Dorsolateral prefrontal cortex (tissue), 122 donors: ENCODE measurements at places on chromosomes 12 and 14.

- DNase-seq = no peak
Measured at GRCh38 chr12:50132505-50133135, 20.6 kb downstream of the COX14 start.

GRCh38 chr14:51871846-51872245 is 11.4 kb downstream of the GNG2 start:
- no peak for DNase-seq

GRCh38 chr12:54587315-54587873 is 1.1 kb downstream of the PPP1R1A start:
- no peak for DNase-seq

- DNase-seq = no peak
Measured at GRCh38 chr14:103718572-103718971, 3.0 kb downstream of the ZFYVE21 start.

- no peak for DNase-seq
Measured at GRCh38 chr12:11829764-11830194, 180.3 kb downstream of the ETV6 start.

GRCh38 chr14:37078131-37078530 is 94.3 kb downstream of the SLC25A21 start:
- no peak for DNase-seq

GRCh38 chr12:123948401-123948795 is 24.2 kb downstream of the CCDC92 start:
- DNase-seq = no peak

GRCh38 chr12:124727264-124727800 is 136.3 kb downstream of the SCARB1 start:
- peak; percentile 70 for DNase-seq

DNA sequence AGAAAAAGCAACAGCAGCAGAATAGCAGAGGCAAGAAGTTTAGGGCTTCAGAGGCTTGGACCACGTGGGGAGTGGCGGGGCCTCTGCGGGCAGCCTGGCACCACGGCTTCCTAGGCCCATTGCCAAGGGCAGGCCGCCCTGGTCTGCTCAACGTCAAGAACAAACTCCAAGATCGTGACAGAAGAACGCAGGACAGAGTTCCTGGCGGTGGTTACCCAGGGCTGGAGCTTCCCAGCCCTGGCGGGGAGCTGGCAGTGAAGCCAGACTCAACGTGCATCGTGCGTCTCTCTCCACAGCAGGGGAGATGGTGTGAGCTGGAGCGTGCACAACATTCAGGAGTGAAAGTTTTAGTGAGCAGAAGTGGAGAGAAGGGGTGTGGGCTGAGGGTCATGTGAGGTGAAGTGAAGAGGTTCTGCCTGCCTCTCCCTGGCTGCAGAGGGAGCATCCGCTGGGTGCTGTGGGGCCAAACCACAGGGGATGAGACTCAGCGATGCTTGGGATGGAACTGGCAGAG is 13.9 kb upstream of the CACNA2D4 start:
- no peak for DNase-seq

GRCh38 chr12:1065629-1066028 is 74.6 kb downstream of the ERC1 start:
- no peak for DNase-seq

- no peak for DNase-seq
Measured at GRCh38 chr14:58395562-58395811, 243 bp upstream of the TOMM20L start.

- DNase-seq = no peak
Measured at GRCh38 chr12:68367903-68368302, 35.7 kb upstream of the MDM1 start.

DNA sequence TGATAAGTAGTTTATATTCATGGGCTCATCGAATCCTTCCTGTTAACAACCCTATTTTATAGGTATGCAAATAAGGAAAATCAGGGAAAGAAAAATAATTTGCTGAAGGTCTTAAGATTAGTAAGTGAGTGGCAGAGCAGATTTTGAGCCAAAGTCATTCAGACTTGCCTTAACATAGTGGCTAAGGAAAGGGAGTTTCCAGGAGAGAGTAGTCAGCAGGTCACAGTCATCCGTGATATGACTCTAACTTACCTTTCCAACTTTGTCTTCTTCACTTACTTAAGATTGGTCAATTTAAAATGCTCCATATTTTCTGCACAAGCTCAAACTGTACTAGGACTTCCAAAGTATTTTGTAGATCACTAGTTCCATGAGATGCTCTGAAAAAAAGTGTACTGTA is 46.6 kb downstream of the AKAP6 start:
- no peak for DNase-seq

GRCh38 chr12:89918172-89918846 is 209.7 kb upstream of the ATP2B1 start:
- no peak for DNase-seq

- peak; percentile 14 for DNase-seq
Measured at GRCh38 chr12:53659011-53659551, 16.8 kb downstream of the ATP5MC2 start.

DNA sequence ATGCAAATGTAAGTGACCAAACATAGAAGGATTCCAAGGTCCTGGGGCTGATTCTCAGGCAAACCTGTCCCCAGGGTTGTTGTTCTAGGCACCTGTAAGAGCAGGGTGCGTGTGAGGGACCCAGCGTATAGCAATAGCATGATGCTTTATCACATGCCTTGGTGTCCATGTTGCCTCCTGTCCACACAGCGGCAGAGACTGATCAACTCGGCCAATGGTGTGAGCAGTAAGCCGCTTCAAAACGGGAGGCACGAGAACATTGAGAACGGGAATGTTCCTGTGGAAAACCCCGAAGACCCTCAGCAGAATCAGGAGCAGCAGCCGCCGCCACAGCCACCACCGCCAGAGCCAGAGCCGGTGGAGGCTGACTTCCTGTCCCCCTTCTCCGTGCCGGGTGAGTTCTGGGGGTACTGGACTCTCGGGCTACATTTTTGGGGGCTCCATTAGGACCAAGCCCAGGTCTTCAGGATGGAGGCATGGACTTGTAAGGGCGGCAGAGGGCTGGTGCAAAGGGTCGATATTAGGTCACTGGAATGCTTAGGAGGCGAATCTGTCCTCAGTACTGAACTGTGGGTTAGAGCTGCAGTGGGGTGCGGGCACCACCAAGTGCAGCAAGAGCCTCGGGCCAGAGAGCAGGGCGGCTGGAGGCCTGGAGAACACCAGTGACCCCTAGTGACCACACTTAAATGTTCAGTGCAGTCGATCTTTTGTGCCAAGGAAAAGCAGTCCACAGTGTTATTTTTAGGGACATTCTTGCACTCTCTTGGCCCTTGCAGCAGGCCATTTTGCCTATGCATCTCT is 57.2 kb upstream of the RIN3 start:
- DNase-seq = no peak

GRCh38 chr12:25332143-25332542 is 81.4 kb upstream of the KRAS start:
- no peak for DNase-seq

GRCh38 chr12:61291647-61292046 is 968.6 kb upstream of the USP15 start:
- no peak for DNase-seq

DNA sequence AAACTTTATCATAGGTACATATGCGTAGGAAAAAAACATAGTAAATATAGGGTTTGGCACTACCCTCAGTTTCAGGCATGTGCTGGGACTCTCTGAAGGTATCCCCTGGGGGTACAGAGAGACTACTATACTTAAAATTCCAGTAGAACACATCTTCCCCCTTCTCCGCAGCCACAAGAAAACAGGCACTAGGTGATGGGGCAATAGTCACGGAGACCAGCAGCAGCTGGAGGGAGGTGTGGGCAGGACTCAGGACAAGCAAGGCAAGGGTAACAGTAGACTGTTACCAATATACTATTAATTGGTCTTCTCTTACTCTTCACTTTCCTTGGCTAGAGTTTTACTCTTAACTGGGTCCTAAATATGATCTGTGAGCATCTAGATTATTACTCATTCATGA is 4.6 kb upstream of the PAPOLA start:
- no peak for DNase-seq

DNA sequence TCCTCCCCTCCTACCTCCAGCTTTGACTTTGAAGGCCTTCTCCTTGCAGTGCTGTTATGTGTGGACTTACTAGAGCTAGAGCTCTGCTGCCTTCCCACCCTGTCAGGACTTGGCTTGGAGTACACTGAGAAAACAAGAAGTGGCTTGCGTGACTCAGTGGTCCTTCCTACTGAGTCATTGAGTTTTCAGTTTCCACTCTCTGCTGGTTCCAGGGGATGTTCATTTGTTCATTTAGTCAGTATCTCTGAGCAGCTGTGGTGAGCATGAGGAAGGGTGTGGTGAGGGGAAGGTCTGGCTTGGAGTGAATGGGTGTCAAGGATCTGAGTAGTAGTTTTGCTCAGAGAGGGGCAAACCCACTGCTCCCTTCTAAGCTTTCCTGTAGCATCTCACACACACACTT is 17.2 kb upstream of the ELK3 start:
- no peak for DNase-seq

DNA sequence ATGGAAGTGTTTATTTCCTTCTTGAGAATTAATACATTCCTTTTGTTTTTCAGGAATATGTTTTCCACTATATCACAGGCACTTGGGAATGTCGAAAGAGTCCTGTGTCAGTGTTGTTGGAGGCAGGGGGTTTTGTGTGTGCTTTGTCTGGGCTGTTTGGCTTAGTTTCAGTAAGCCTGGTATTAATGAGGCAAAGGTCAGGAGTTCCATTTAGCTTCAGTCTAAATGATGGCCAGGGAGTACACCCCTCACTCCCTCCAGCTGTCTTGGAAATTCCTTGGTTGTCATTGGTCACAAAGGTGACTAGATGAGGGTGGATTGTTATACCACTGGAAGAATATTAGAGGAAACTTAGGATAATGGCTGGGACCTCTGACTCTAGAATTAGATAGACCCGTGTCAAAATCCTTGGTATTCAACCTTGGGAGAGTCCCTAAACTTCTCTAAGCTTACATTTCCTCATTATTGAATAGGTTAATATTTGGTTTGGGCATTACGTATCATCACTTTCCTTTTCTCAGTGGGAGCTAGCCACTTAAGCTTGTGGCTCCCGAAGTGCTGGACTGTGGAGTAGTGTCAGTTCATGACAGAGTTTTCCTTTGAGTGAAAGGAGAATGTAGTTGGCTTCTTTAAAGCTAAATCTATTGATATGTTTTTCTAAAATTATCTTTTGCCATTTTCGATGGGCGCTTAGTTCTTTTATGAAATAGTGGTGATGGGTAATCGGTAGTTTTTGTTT is 5.2 kb downstream of the FRS2 start:
- DNase-seq = no peak

DNA sequence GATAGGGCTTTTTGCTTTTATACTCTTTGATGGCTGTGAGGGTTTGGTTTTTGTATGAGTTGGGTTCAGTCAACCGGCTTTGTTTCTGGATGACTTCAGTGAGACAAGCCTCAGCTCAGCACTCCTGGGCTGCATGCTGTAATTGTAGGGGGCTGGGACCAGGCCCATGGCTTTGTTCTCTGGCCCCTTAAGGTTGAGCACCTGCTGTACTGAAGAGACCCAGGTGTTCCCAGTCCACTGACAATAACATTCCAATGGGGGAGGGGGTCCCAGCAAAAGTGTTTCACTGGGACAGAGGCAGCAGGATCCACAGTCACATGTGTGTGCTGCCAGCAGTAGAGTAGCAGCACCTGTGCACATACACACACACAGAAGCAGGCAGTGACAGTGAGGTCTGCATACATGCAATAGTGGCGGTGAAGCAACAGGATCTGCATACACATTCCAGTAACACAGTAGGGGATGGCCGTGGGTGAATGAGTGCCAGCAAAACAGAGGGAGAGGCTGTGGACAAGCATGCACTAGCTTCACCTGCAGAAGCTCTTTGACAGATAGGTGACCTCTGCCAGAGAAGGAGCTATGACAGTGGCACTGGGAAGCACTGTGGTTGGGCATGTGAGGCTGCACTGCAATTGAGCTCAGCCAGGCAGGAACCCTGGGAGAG is 240.4 kb downstream of the ASCL1 start:
- DNase-seq = no peak

- DNase-seq = no peak
Measured at GRCh38 chr12:14443531-14443930, 78.0 kb downstream of the ATF7IP start.

- peak; percentile 42 for DNase-seq
Measured at GRCh38 chr12:132354982-132355680, 25.7 kb upstream of the GALNT9 start.

GRCh38 chr12:42704340-42704739 is 114.8 kb upstream of the PRICKLE1 start:
- no peak for DNase-seq
